ENCODE measurements at places on chromosomes 5 and 9. TPM values are rescaled to one million over a fixed set of nuclear protein-coding genes. Genes with fewer than 3 reads are reported as not detected.
A peak's percentile ranks its signal among the peaks of the same experiment; 100 is the strongest.

- DNase-seq: peak; percentile 46
Measured at GRCh38 chr9:78559449-78559885, 262.5 kb downstream of the PSAT1 start.

The PRR7 gene
- total RNA-seq: 61.4 TPM

- DNase-seq: no peak
Measured at GRCh38 chr9:134987376-134987775, 69.7 kb upstream of the FCN1 start.

GRCh38 chr9:114834386-114834785 lies 28.5 kb upstream of the TNFSF15 start:
- no peak for DNase-seq

The UBE2D2 gene
- 104 TPM for total RNA-seq

GRCh38 chr5:140481758-140482157 lies 65.7 kb upstream of the EIF4EBP3 start:
- DNase-seq: no peak

The F2RL2 gene
- 9.5 TPM for total RNA-seq

The SLC45A2 gene
- not detected for total RNA-seq

The NR2F1 gene
- total RNA-seq: 73.0 TPM

GRCh38 chr9:94937214-94937903 lies 210.9 kb downstream of the AOPEP start:
- DNase-seq: no peak

- DNase-seq: no peak
Measured at GRCh38 chr5:174064171-174064570, 18.7 kb downstream of the NSG2 start.

GRCh38 chr9:81377320-81377719 lies 312.0 kb downstream of the TLE1 start:
- no peak for DNase-seq

The MELK gene
- total RNA-seq: 95.3 TPM

The ZNF474 gene
- 0.20 TPM for total RNA-seq

- peak; percentile 7 for DNase-seq
Measured at GRCh38 chr9:95284162-95285080, 33.1 kb downstream of the FANCC start.

The ISOC1 gene
- 22.7 TPM for total RNA-seq
